Fibroblast of skin of left biceps (primary cell): ENCODE measurements at places on chromosomes 1 and 21.

DNA sequence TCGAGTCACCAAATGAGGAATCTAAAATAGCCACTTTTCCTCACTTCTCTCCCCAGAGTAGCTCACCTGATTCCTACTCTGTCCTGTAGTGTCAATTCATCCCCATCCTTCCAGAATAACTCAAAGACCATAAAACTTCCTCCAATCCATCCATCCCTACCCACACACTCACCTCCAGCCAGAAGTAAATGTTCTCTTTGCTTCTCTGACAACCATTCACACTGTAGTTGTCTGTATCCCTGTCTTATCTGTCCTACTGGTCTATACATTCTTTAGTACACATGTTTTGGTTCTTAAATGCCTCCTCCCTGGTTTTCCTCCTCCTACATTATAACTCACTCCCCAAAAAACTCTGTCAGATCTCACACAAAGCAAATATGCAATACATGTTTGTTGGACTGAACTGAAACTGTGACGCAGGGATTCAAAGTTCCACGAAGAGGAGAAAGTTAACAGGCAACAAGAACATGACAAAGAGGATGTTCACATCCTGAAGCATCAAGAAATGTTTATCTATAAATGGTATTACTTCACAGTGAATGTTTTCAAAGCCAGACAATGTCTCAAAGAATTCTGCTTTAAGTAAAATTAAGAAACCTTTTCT is 11.0 kb downstream of the TP53BP2 start:
- DNase-seq, result no peak

GRCh38 chr1:53551428-53551995 is 92.3 kb downstream of the DMRTB1 start:
- no peak for DNase-seq

DNA sequence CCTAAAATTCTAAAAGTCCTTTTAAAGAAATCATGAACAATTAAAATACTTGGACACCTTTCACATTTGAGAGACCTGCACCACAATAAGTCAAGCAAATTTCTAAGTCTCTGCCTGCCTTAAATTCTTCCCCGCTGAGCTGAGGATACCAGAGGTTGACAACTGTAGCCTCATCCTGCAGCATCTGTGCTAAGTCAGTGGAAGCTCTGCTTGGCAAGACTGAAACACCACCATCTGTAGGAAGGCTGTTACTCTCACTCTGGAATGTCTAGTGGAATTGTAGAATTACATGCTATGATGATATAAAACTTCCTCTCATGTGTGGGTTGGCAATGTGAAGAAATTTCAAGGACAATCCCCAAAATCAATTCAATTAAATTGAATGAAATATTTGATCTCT is 1756.5 kb downstream of the NCAM2 start:
- no peak for DNase-seq

DNA sequence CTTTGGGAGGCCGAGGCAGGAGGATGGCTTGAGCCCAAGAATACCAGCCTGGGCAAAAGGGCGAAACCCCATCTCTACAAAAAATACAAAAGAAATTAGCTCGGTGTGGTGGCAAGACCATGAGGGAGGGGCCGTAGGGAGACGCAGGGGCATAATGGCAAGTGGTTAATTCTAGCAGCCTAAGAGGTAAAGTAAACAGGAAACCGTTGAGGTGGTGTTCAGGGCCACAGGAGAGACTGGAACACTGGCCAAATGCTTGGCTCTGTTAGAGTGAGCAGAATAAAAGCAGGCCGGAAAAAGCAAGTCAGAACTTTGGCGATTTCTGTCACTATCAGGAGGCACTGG is 89.2 kb downstream of the RIPK4 start:
- DNase-seq, result no peak

DNA sequence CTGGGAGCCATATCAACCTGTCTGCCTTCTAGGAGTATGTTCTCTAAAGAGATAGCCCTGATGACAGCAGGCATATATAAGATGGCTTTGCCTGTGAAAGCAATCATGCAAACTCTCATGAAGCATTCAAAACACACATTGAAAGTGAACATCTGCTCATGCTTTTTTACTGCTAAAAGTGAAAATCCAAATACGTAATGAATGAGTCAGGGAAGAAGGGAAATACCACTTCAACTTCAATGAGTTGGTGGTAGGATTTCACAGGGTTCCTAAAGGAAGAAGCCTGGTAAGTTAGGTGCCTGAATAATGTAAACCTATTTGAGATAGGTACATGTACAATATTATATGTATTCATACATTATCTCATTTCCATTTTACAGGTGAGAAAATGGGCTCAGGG is 50.5 kb upstream of the SLFNL1 start:
- DNase-seq, result peak; percentile 6

DNA sequence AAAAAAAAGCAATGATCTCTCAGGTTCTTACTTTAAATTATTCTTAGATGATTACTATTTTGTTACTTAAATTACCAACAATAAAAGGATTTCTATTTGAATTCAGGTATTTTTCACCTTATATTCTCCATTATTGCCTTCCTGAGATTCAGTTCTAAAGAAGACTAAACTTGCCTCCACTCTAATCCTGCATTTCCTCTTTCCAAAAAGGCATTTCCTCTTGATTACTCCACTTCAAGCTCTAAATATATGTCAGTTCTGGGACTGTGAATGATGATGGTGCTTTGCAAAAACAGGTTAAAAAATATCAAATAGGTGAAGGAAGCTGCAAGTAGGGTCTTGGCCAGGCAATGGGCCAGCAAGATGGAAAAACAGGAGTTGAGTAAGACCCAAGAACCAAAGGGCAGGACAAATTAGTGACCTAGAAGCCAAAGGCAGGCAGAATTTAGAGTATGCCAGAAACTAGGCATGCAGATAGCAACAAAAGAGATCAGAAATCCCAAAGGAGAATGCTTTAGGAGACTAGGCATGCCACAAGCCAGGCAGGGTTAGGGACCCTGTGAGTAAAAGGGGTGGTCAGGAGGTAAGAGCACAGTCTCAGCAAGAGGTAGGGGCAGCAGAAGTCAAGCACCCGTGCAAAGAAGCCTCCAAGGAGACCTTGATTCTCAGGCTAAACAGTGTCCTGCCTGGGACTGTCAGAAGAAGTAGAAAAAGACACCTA is 11.3 kb upstream of the DIPK1A start:
- DNase-seq, result no peak

- DNase-seq, result no peak
These were observed 22.3 kb upstream of the SARS1 start for GRCh38 chr1:109191377-109191776.

- no peak for DNase-seq
These were observed 25.3 kb upstream of the RRP15 start for GRCh38 chr1:218259800-218260199.

DNA sequence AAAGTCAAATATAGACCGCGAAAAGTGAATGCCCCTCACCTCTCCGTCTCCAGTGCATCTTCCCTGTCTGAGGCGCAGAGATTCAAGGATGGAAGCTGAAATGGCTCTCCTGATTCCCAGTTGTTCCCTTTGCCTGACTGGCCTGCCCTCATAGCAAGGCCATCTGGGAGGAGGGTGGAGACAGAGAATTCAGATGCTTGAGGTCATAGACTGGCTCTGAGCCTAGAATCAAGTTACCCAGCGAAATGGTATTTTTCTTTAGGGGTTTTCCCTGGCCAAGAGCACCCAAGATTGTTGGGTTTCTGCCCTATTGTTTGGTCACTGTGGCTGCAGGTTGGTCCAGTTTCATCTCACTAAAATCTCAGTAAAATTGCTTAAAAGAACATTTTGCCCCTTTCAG is 7.2 kb downstream of the METTL13 start:
- no peak for DNase-seq

- DNase-seq, result no peak
These were observed 203.1 kb upstream of the GALNT2 start for GRCh38 chr1:229863651-229864545.

DNA sequence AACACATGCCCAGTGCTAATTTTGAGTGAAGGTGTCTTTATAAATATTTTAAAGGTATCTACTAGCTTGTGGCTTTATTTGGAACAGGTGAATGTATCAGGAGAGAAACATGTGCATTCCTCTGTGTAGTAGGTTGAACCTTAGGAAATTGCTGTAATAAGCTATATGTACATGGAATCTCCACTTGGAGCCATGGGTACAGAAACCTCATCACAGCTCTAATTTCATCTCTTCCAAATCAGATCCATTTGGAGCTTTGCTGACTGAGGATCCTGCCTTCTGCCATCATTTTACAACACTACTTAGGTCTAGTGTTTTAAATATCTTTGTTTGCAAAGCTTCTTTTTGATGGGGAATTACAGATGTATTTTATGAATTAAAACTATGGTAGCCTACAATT is 2.1 kb downstream of the KCNK2 start:
- DNase-seq, result no peak

DNA sequence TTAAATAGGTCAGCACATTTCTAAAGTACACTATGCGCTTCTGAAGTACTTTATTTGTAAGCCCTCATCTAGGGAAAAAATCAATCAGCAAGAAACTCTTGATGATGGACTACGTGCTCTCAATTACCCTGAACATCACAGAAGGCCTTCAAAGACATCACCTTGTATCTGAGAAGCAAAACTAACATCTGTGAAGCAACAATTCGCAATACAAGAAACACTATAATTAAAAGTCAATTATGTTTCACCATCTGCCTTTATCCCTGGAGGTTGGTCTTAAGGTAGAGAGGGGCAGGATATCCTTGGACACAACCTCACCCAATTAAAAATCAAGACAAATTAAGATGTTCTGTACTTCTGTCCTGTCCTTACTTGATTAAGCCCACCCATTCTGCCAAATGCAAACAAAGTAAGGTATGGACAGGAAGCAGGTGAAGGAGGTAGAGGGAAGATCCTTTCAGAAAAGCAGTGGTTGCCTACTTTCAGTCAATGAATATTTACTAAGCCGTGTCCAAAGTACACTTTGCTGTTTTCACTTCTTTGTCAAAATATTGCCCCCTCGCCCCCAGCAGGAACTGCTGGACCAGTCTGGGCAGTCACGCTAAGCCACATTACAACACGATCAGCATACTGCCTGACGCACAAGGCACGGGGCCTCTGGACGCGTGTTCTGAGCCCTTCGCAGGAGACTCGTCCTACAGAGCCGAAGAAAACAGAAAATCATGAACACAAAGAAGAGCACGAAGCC is 887 bp downstream of the SLC19A2 start:
- DNase-seq, result no peak

DNA sequence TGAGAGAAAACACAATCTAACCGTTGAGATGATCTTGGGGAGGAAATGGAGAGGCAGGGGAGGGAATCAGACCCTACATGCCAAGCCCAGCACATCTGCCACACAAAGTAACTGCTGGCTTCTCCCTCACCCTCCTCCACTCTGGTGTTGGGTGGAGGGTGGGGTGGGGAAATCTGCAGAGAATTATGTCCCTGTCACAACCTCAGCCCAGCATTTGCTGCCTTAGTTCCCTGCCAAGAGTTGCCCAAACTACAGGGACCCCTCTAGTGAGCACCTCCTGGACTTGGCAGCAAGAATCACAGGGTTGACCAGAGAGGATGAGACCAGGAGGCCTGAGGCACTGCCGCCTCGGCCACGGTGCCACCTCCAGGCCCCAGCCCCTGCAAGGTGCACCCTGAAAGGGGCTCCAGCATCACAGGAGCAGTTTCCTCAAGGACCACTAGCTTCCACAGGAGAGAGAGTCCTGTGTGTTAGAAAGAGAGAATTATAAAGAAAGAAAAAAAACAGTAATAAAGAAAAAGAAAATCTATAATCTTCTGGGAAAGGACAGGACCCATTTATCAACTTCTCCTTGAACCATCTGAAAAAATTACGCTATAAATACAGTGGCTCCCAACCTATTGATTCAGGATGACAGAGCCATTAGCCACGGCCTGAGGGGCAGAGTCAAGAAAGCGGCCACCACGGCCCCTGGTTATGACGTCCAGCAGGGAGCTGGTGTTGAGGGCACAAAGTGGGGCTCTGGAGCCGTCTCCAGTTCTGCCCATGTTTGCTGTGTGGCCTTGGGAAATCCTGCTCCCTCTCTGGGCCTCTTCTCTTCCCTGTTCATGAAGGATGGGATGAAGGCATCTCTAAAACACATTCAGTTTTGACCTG is 451.7 kb downstream of the MATN1 start:
- DNase-seq, result no peak

DNA sequence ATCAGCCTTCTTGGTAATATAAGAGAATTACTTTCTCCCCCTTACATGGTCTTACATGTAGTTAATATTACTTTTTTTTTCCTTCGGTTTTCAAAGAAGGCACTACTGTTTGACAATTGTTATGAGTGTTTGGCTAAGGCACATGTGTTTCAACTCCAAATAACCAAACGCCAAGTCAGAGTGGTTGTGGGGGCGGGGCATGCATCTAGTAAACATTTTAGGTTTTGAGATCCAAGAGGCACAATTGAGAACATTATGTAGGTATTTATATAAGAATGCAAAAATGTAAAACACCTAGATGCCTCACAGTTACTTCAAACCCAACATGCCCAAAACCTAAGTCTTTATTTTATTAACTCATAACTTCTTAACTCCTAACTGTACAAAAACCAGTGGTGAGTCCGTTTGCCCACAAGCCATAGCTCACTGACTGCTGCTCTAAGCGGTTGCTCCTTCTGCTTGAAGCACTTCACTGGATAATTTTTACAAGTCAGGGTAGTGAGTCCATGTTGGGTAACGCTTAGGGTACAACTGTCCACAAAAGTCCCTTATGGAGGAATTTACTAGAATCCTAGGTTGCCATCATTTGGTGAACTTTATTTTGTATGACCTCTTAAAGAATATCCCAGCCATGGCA is 189.9 kb downstream of the HUNK start:
- no peak for DNase-seq

DNA sequence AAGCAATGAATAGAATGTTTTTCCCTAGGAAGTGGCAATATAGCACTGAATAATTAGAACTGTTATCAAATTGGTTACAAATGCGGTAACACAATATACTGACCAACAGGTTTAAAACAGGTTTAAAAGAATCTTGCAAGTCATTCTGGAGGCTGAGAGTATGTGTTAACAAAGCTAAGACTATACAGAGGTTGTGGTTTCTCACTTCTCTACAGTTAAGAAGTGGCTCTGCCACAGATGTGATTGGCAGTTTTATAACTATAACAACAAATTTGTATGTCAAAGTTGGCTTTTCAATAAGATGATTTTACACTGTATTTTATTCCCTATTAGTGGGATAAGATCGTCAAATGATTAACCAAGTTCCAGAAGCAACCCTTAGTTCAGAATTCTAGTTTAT is 7.1 kb downstream of the ANGEL2 start:
- DNase-seq, result no peak

DNA sequence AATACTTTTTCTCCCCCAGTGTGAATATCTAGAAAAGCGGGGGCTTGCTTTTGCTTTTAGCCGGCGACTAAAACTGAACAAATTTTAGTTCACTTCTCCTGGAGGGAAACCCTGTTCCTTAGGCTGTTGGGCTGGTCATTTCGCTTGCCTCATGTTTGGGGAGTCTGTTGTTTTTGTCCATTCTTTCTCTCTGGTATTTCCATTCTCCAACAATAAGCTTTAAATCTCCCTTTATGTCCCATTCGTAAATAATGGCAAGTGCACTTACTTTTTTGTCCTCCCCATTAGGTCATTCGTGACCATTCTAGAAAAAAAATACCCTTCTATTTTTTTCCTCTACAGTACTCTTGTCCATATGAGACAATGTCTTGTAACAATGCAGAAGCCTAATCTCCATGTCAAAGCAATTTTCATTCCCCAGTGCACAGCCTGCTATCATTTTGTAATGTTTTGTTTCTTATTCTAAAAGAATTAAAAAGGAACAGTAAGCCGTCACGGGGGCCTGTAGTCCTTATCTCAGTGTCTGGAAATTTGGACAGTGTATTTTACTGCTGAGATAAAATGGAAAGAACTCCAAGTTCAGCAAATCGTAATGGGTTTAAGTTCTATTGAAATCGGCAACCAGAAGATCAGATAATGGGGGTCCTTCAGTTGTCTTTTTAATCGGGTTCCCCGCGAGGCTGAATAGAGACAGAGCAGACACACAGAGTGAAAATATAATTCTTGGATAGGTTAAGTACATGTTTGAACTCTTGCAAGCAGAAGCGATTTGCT is 21.8 kb downstream of the PROX1 start:
- no peak for DNase-seq
